ENCODE measurements at places on chromosomes 5 and 9.
A peak's percentile ranks its signal among the peaks of the same experiment; 100 is the strongest.

GRCh38 chr5:33934176-33934575, 2.0 kb upstream of the RXFP3 start:
- DNase-seq, result no peak

- no peak for DNase-seq
These were observed 10.3 kb downstream of the SEMA6A start for GRCh38 chr5:116564312-116564711.

DNA sequence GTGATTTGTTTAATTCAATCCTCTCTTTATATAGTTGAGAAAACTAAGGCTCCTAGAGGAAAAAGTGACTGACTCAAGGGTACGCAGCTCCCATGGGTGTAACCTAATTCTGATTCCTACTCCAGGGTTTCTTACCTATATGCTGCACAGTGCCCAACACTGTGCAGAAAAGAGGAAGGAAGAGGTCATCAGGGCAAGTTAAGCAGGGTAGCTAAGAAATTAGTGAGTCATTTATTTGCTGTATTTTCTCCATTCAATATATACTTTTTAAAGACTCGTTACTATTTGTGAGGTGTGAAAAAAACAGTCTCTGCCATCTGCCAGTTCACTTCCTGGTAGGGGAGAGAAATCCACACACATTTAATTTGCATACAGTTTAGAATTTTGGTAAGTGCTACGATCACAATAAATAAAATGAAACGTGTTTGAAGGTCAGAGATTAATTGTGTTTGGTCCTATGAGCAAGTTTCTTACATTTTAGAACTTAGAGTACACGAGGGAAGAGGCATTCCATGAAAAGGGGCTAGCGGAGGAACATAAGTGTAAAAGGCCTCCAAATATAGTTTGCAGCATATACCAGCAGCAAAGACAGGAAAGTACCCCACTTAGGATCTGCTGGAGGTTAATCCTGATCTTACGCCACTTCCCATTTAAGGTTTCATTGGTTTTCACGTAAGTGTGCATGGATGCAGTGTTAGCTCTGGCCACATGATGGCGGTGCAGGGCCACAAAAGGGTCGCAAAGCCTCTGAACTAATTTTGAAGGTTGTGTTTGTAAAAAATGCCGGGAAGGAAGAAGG, 59.9 kb upstream of the TLR4 start:
- peak; percentile 52 for DNase-seq

GRCh38 chr5:39661026-39661779, 236.4 kb upstream of the DAB2 start:
- no peak for DNase-seq
